Myocyte (in vitro differentiated cells): ENCODE measurements at places on chromosomes 3 and 15. TPM values are rescaled to one million over a fixed set of nuclear protein-coding genes. Genes with fewer than 3 reads are reported as not detected.

- DNase-seq = no peak
Observed at GRCh38 chr15:55958349-55958748, 35.1 kb downstream of the NEDD4 start.

GRCh38 chr3:196537319-196537984 is 22.3 kb upstream of the SMCO1 start:
- peak; percentile 24 for DNase-seq

DNA sequence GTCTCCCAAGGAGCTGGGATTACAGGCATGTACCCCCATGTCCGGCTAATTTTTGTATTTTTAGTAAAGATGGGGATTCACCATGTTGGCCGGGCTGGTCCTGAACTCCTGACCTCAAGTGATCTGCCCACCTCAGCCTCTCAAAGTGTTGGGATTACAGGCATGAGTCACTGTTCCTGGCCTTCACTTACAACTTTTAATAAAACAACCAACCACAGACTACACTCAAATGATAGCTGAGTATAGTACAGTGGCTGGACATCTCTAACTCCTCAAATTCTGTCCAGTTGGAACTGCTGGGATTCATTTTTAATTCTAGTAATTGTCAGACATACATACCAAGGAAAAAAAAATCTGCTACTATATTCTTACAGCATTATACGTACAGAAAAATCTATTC is 71.0 kb downstream of the PBRM1 start:
- DNase-seq = peak; percentile 26

DNA sequence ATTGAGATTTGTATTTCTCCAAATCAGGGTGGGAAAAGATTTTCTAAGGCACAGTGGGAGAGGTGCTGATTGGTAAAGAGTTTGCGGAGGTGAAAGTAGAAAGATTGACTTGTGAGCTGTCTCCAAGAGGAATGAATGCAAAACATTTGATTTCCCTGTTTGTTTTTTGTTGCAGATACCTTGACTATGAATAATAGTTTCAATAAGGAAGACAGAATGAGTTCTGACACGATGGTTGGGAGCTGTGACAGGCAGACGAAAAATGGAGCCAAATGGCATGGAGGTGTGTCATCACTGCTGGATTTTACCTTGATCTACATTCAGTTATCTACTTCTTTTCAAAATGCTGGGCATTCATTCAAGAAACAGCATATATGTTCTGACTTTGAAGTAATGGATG is 145.1 kb downstream of the NFKBIZ start:
- DNase-seq = no peak

Gene EMC7
- total RNA-seq = 35.5 and 35.7 TPM in 2 replicates

Gene MORF4L1
- total RNA-seq = 527 and 616 TPM in 2 replicates
